Fibroblast of the aortic adventitia (primary cell): ENCODE measurements at places on chromosomes 1 and 21.

GRCh38 chr1:83741770-83742169 lies 257.2 kb downstream of the TTLL7 start:
- no peak for DNase-seq

GRCh38 chr21:23008601-23009202 lies 2010.5 kb downstream of the NCAM2 start:
- no peak for DNase-seq

DNA sequence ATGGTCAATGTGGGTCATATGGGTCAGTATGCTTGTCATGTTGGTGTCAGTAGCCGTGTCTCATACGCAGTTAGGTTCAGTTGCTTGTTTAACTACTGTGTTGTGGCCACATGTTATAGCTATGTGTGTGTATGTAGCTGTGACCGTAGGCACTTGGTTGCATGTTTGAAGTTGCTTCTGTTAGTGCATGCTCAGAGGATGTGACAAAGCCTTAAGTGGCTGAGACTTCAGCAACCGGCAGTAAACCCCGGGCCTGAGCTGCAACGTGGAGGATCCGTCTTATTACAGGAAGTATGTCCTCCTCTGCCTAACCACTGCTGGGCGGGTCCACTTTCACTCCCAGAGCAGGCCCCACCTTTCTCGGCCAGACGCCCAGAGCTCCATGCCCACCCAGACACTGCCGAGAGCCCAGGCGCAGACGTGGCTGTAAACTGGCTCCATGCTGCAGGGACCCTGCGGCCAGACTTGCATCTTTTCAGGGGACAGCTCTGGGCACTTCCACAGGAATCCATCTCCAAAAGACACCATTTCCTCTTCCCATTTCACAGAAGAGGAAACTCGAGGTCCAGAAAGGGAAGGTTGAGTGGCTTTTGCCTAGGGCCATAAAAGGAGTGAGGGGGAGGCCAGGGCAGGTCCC lies 2.2 kb downstream of the TCEA3 start:
- DNase-seq = peak; percentile 83

- DNase-seq = no peak
Observed at GRCh38 chr1:26450908-26451307, 18.8 kb downstream of the DHDDS start.

- no peak for DNase-seq
Observed at GRCh38 chr1:228555074-228555994, 68.2 kb downstream of the RNF187 start.

- DNase-seq = peak; percentile 40
Observed at GRCh38 chr1:214331827-214332423, 51.0 kb downstream of the SMYD2 start.

- peak; percentile 51 for DNase-seq
Observed at GRCh38 chr1:183604038-183604808, 14.0 kb upstream of the NCF2 start.

GRCh38 chr1:149997585-149998262 lies 12.8 kb downstream of the OTUD7B start:
- no peak for DNase-seq

GRCh38 chr1:54866801-54867716 lies 19.9 kb downstream of the DHCR24 start:
- no peak for DNase-seq

- DNase-seq = peak; percentile 98
Observed at GRCh38 chr1:2391041-2391930, at the start of the genes MORN1 and RER1. Gene MORN1, minus strand, starts transcription at chr1:2391554. Its CDS starts 21 bp downstream, at chr1:2391533. Gene RER1, plus strand, starts transcription at chr1:2391841. Its CDS starts 3,950 bp downstream, at chr1:2395791.

DNA sequence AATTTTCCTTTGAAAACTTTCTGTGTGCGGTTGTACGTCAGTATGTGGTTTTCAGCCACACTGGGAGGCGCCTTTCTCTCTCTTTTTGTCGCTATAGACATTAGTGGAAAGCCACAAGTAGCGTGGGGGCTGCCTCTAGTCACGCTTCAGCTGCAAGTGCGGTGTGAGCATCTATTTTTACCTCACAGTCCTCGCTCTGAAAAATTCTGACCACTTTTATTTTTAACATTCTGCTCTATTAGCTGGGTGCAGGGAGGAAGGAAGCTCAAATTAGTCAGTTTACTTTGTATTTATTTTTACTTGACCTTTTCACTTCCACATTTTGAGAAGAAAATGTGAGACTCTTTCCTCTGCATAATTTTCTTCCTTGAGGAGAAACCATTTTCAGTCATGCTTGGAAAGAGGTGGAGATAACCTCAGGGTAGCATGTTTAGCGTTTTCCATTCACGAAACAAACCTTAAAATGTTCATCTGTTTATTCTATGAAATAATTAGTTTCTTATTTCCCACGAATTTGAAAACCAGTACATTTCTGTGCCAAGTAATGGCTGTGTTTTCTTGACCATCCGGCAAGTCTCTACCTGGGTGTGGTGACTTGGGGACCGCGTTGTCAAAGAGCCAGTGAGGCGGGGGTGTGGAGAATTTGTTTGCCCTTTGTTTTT lies 35.6 kb downstream of the ADARB1 start:
- DNase-seq = no peak

- DNase-seq = no peak
Observed at GRCh38 chr21:43921571-43921978, 56.6 kb downstream of the AGPAT3 start.

DNA sequence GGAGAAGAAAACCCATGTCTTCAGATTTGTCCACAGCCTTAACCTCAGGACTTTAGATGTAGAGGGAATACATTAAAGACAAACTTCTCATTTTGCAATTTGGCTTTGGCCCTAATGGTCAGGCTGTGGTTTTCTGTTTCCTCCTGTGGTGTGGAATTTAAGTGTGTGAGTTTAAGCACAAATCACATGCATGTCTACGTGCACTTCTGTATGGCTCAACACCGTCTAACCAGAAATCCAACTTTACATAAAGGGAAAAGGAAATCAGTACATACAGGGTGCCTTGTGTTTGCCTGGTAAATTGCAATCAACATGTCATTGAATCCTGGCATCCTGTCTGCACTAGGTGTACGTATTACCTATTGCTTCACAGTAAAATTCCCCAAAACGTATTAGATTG lies 1.2 kb upstream of the ZNF124 start:
- DNase-seq = no peak

GRCh38 chr1:180261524-180262155 lies 31.6 kb downstream of the LHX4 start:
- peak; percentile 51 for DNase-seq

GRCh38 chr1:185075476-185075875 lies 30.1 kb downstream of the RNF2 start:
- no peak for DNase-seq

- DNase-seq = peak; percentile 62
Observed at GRCh38 chr1:26278724-26279455, 996 bp upstream of the SH3BGRL3 start.

DNA sequence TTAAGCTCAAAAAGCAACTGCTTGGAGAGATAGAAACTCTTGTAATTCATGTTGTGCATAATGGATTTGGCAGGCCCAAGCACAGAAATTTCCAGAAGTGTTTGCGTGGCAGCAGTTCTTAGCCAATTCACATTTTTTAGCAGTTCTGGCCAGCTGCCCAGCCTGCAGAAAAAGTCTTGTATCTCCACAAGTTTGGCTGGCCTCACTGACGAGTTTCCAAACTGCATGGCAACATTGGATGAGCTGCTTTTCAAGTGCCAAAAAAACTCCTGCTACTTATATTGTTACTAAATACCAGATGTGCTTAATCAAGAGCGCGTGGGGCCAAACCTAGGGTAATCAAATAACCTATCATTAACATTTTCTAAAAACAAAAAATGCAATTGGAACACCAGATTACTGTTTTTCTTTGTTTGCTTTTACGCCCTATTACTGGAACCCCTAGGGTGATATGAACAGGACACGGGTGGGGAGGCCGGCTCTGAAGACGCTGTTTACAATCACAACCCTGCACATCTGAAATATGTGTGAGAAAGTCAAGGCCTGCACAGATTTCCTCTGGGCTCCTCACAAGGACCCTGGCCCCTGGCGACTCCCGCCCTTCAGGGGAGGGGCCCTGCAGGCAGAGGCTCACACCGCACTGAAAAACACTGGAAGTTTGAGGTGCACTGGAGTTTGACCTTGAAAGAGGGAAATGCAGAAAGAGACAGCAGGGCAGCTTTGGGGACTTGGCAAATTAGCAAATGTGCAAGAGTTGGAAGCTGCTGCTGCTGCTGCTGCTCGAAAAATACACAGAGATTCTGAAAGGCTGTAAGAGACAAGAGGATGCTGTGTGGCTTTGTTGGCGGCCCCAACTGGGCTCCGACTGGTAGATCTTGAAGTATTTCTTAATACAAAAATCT lies 55.2 kb upstream of the TARBP1 start:
- peak; percentile 100 for DNase-seq

GRCh38 chr1:237864338-237865244 lies 26.1 kb downstream of the ZP4 start:
- DNase-seq = peak; percentile 1

DNA sequence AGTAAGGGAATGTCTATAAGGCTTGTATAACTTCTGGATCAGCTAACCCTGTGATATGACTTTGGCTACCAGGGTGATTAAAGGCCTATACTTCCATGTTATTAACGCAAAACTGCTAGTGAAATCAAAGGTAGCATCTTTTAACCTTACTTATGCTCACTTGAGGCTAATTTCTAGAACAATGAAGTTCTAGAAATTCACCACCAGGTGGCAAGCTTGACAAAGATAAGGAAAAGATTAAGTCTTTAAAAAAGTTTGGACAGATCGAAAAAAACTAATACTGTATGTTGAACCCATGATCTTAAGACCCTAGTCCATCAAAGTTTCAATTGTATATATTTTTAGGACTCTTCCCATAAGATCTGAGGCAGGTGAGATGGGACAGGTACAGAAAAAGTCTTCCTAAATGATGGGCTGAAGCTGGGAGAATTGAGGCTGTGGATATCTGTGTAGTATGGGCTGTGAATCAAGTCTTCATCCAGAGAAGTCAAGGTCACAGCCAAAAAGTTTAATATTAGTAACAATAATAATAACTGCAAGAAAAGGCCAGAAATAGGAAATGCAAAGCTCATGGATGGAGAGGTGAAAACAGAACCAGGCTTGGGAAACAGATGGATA lies 18.8 kb downstream of the KYAT3 start:
- DNase-seq = peak; percentile 74

GRCh38 chr1:228037401-228038386 lies 30.9 kb downstream of the WNT3A start:
- DNase-seq = no peak

- no peak for DNase-seq
Observed at GRCh38 chr1:30411206-30411605, 312.2 kb downstream of the MATN1 start.
